ENCODE measurements at places on chromosomes 5 and 9.

GRCh38 chr5:165885623-165886350 lies 2380.4 kb downstream of the MAT2B start:
- no peak for DNase-seq

DNA sequence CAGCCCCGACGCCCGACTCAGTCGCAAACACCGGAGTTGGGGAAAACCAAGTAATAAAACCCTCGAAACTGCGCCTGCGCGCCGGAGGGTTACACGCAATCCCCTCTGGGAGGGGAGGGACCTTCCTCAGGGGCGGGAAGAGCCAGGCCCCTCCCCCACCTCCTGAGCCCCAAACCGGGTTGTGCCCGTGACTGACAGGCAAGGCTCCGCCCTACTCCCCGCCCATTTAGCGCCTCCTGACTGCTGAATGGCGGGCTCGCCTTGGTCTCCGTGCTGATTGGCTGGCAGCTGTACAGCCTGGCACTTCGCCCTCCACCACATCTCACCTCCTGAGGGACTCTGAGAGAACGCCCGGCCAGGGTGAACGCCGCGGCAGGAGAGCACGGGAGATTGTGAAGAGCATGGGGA lies at the start of gene PRDM9:
PRDM9 (plus strand) TSS at position 332 of the 408 bp plus-strand sequence. CDS start 1,425 bp downstream, outside the sequence.
- DNase-seq, result peak; percentile 97

GRCh38 chr5:99179206-99179605 lies 250.4 kb upstream of the CHD1 start:
- DNase-seq, result no peak

- DNase-seq, result peak; percentile 40
These were observed 144.5 kb downstream of the AOPEP start for GRCh38 chr9:94870793-94871558.

- DNase-seq, result no peak
These were observed 275.5 kb downstream of the GLIS3 start for GRCh38 chr9:4024281-4024777.

DNA sequence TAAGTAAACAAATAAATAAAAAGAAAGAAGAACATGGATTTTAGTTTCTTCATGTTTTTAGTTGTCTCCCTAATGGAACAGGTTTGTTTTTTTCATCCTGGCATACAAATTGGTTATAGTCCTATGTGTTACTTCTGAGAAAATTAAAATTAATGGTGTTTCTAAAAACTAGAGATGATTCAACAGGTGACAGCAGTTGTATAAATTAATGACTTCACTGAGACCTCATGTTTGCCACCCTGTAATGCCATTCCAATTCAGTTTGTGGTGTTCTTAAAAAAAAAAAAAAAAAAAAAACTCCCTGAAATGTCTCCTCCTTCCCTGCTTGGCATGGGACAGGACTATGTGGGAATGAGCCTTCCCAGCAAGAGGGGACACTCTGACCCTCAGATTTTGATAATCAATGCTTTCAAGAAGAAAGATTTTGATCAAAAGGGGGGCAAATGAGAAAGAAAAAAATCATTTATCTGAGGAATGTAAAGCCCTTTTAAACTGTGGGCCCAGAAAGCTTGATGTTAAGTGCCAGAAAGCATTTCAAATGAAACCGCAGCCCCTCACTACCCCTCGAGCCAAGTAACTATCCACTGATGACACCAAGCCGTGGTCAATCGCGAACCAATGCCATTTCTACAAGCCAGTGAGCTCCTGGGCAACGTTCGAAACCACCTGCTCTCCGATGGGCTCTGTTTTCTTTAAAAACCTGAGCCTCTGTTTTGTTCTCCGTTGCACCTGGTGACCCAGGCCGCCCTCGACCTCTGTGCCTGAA lies 941 bp downstream of the EXD3 start:
- DNase-seq, result no peak

DNA sequence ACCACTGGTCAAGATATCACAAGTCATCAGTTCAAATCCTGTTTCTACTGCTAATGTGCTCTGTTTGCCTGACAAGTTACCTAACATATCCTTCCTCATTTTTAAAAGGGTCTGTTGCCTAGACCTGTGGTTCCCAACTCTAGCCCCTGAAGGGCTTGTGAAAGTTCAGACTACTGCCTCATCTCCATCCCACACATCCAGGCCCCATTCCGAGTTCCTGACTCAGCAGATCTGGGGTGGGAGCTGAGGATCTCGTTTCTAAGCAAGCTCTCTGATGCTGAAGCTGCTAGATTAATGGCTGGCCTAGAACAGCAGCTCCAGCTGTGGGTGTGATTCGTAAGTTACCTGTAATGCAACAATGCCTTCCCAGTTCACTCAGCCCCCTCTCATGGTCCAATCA lies 32.5 kb downstream of the S1PR3 start:
- no peak for DNase-seq

GRCh38 chr9:38020151-38021076 lies 48.6 kb downstream of the SHB start:
- DNase-seq, result no peak

DNA sequence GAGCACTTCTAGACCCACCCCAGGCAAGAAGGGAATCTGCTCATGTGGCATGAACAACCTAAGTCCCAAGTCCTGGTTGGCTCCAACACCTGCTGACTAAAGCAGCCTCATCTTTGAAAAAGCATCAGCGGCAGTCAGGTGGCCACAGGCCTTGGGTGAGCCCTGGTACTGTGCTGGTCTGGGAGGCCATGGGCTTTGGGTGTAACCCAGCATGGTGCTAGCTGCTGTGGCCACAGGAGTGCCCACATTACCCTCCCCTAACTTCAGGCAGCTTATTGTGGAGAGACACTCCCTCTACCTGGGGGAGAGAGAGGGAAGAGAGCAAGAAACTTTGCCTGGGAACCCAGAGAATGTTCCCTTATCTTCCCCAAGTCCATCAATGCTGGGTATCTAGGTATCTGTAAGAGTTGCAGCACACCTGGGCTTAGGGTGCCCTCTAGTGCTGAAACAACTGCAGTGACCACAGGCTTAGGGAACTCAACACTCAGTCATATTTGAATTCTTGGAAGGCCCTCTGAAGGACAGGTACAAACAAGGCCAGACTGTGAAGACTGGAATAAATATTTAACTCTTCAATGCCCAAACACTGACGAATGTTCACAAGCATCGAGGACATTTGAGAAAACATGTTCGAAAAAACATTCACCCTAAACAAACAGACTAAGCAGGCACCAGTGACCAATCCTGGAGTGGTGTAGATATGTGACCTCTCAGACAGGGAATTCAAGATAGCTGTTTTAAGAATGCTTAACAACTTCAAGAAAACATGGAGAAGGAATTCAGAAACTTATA lies 69.9 kb upstream of the OR2K2 start:
- peak; percentile 11 for DNase-seq

DNA sequence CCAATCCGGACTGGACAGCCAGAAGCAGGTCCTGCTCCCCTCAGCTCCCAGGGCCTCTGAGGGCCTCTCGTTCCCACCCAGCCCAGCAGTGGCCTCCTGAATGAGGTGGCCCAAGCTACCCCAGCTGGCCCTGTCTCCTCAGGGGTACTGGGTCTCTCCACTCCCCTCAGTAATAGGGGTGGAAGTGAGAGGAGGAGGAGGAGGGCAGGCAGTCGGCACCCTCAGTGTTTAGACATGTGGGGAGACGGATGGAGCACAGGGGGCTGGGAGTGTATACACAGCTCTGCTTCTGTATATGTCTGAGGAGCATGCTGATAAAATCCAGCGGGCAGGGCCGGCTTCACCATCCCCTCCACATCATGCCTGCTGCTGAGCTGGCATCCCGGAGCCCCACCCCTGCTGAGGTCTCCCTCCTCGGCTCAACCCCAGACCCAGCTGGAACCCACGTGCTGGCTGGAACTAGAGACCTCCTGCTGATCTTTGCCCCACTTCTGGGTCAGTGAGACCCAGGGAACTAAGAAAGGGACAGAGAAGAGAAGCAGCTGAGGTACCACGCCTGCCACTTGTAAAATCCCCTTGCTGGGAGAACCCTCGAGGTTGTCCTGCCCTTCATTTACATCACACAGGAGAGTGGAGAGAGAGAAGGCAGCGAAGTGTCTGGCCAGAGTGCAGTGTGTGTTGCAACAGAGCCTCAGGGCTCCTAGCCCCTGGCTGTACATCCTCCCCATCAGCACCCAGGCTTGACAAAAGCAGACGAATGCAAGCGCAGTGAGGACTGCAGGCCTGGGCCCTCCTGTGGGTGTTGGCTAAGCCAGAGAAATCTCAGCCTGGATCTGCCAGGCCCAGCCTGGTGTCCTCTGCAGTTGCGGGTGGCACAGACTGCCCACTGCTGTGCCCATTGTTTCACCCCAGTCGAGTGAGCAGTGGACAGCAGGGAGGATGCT lies 77.5 kb downstream of the PSD2 start:
- no peak for DNase-seq

DNA sequence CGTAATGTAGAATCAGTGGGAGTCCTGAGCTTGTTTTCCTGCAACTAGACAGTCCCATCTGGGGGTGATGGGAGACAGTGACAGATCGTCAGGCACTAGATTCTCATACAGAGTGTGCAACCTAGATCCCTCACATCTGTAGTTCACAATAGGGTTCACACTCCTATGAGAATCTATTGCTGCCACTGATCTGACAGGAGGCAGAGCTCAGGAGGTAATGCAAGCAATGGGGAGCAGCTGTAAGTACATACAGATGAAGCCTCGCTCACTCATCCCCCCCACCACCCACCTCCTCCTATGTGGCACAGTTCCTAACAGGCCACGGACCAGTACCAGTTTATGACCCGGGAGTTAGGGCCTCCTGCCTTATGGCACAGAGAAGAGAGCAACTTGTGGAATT lies 116.2 kb upstream of the PIK3R1 start:
- DNase-seq, result no peak

GRCh38 chr5:72842816-72843215 lies 26.4 kb downstream of the TNPO1 start:
- DNase-seq, result no peak

- DNase-seq, result no peak
These were observed 37.1 kb downstream of the BNC2 start for GRCh38 chr9:16833296-16833835.

- DNase-seq, result no peak
These were observed 20.6 kb upstream of the ZFYVE16 start for GRCh38 chr5:80387063-80387768.

- DNase-seq, result no peak
These were observed 189.0 kb downstream of the SNCAIP start for GRCh38 chr5:122501089-122501435.

DNA sequence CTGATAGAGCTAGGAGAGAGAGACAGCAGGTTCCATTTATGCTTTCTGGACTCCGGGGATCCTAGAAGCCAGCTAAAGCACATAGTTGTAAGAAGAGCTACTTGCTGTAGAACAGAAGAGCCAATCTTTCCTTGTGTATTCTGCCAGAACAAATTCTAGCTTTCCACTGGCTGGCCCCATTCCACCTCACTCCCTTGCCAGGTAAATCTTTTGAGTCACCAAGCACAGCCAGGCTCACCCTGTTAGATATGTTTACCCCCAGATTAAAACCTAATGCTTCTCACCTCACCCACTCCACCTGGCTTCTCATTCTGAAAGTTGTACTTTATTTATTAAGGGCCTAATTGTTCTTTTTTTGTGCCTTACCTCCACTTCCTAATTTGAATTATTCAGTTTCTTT lies 48.9 kb upstream of the CHD1 start:
- no peak for DNase-seq

DNA sequence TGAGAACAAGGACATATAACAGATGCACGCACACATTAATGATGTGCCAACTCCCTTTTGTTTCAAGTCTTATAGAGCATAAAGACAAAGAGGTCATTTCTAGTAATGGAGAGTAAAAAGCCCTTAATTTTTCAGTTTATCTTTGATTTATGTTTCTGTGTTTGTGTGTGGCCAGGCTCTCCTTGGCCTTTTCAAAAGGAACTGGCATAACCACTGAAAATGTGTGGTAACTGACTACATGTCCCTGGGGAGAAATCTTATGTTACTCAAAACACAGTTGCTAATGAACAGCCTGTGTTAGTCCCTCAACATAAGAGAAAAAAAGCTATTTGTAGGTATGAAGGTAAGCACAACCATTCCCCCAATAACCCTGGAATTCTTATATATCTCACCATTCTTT lies 47.6 kb upstream of the SHOC1 start:
- no peak for DNase-seq

GRCh38 chr9:77991191-77991590 lies 40.4 kb downstream of the GNAQ start:
- DNase-seq, result no peak

DNA sequence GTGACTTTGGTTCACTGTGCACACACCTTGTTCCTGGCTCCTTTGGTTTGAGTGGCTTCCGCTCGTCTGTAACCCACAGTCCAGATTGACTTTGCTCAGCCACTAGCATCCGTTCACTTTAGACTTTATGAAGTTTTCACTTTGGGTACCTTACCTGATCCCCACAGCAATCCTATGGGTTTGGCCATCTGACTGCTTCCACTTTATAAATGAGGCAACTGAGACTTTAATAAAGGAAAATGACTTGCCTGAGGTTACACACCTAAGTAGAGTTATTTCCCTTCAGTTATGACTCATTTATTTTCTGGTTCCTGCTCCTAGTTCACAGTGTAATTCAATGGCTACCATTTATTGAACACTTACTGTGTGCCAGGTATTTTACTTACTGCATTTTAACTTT lies 94.2 kb upstream of the SAP30L start:
- DNase-seq, result no peak

- no peak for DNase-seq
These were observed 289.6 kb downstream of the SEC61B start for GRCh38 chr9:99511723-99512122.

GRCh38 chr5:56211298-56211865 lies 21.7 kb downstream of the ANKRD55 start:
- peak; percentile 73 for DNase-seq

GRCh38 chr9:85737671-85738070 lies 4.1 kb downstream of the AGTPBP1 start:
- no peak for DNase-seq

DNA sequence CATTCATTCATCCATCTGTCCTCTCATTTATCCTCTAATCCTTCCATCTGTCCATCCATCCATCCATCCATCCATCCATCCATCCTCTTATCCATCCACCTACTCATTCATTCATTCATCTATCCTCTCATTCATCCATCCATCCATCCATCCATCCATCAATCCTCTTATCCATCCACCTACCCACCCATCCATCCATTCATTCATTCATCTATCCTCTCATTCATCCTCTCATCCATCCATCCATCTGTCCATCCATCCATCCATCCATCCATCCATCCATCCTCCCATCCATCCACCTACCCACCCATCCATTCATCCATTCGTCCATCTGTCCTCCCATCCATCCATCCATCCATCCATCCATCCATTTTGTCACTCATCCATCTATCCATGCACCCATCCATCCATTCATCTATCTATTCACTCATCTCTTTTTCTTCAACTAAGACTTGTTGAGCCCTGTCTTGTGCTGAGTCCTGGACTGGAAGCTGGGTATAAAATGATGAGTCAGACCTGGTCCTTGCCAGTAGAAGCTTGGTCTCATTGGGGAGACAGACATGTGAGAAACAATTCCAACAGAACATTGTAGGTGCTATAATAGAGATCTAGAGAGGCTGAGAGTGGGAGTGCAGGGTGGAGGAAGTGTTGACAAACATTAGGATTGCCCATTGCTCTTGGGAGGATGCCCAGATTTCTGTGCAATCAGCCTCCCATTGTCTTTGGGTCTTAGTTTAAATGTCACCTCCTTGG lies 55.0 kb upstream of the IER5L start:
- DNase-seq, result no peak

- DNase-seq, result no peak
These were observed 2031.2 kb downstream of the EFNA5 start for GRCh38 chr5:105639511-105639910.

- DNase-seq, result no peak
These were observed 303.9 kb upstream of the DAP start for GRCh38 chr5:11064763-11065450.

GRCh38 chr5:3600106-3601060 lies 4.8 kb downstream of the IRX1 start:
- no peak for DNase-seq

- peak; percentile 52 for DNase-seq
These were observed 210.7 kb upstream of the SLC24A2 start for GRCh38 chr9:19999491-20000057.
